Progenitor cell of endocrine pancreas (in vitro differentiated cells): ENCODE measurements at places on chromosomes 5 and 9.

DNA sequence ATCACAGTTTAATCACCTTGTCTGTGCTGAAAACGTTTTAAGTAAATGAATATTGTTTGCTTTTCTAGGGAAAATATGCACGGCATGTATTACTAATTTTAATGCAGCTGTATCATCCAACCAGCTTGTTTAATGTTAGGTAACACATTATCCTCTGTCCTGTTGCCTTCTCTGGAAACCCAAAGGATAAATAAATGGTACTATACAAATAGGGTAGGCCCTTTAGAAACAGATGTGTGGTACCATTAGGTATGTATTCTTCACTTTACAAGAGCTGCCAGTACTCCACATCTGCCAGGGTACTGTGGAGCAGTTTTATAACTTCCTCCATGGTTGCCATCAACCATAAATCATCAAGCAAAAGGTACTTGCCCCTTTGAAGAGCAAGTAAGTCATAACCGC lies 42.9 kb downstream of the FAF2 start:
- DNase-seq, result no peak

- DNase-seq, result peak; percentile 43
These were observed 143.0 kb upstream of the ADRA1B start for GRCh38 chr5:159773062-159773924.

DNA sequence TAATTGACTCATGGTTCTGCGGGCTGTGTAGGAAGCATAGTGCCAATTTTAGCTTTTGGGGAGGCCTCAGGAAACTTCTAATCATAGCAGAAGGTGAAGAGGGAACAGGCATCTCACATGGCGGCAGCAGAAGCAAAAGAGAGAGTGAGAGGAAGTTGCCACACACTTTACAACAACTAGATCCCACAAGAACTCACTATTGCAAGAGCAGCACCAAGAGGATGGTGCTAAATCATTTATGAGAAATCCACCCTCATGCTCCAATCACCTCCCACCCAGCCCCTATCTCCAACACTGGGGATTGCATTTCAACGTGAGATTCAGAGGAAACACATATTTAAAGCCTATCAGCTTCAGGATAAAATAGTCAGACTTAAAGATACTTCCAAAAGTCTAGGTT lies 36.1 kb upstream of the LPAR1 start:
- DNase-seq, result no peak

GRCh38 chr9:108363311-108363710 lies 492.5 kb downstream of the ACTL7B start:
- no peak for DNase-seq

- no peak for DNase-seq
These were observed 971.5 kb downstream of the EFNA5 start for GRCh38 chr5:106699198-106699597.

- no peak for DNase-seq
These were observed 26.1 kb downstream of the TTC23L start for GRCh38 chr5:34865091-34865490.
